Mesendoderm (in vitro differentiated cells): ENCODE measurements at places on chromosomes 2 and 18.
A peak's percentile ranks its signal among the peaks of the same experiment; 100 is the strongest.

DNA sequence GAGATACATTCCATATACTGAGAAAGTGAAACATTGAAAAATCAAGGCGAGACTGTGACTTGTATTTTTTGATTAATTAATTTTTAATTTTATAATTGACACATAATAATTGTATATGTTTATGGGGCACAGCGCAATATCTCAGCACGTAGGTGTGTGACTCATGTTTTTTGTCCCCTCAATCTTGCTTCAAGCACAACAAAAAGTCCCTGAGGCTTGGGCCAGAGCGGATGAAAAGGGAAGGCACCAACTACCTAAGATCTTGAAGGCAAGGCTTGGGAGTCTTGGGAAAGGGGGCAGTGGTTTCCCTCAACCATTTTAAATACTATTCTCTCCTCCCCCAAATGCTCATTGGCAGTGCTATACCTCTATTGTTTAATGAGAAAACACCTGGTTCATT lies 9.9 kb downstream of the SGPP2 start:
- DNase-seq, result no peak

- peak; percentile 98 for DNase-seq
These were observed 766.8 kb upstream of the FAM98A start for GRCh38 chr2:34365932-34366331.

DNA sequence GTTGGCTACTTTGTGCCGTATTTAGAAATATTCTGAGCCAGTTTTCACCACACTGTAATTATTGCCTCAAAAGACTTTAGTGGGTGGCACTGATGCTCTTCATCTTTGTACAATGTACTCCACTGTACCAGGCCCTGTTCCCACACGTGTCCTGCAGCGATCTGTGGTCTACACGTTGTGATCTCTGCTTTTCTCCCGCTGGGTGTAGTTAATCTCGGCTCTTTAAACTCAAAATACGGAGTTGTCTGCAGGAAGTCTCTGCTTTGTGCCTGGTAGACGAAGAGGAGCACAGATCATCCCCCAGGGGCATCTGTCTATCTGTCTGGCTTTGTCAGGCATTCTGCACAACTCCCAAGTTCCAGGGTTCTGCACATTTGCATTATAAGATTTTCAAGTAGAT lies 12.1 kb upstream of the GREB1 start:
- DNase-seq, result no peak

GRCh38 chr18:65235966-65236624 lies 514.7 kb upstream of the CDH7 start:
- DNase-seq, result peak; percentile 30

- DNase-seq, result no peak
These were observed 36.9 kb downstream of the HJURP start for GRCh38 chr2:233817361-233817911.

- no peak for DNase-seq
These were observed 36.4 kb downstream of the MPHOSPH10 start for GRCh38 chr2:71166812-71167211.

- peak; percentile 76 for DNase-seq
These were observed 675 bp downstream of the FZD5 start for GRCh38 chr2:207768866-207769596.

DNA sequence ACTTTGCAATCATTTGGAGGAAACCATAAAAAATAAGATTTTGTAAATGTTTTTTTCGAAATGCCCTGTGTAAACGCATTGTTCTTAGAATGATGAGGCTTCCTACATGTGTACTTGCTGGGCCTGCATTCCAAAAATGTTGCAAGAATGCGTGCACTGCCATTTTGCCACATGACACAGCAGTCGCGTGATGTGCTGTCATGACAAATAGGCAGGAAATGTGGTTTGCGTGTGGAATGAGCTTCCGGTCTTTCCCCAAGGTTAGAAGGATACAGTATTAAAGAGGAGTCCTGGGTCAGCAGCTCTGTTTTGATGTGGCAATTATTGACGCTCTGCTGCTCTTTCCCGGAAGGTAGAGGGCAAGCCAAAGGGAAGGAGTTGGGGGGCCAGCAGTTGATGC lies 18.1 kb upstream of the SERPINB2 start:
- no peak for DNase-seq

- DNase-seq, result peak; percentile 6
These were observed 91.8 kb upstream of the CHST9 start for GRCh38 chr18:27276886-27277285.

DNA sequence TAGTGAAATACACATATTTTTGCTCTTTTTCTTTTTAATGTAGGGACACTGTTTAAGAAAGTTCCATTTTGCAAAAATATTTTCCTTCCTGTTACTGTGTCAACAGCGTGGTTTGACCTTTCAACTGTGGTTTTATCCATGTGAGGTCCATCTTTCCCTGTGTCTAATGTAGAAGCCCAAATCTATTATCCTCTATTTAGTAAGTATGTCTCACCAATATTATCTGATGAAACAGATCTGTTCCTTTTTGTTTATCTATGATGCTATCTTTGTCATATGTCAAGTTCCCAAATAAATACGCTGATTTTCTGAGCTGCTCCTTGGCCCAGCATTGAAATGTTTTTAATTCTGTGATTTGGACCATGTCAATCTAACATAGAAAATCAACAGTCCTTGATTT lies 3.5 kb upstream of the ARHGAP15 start:
- DNase-seq, result no peak

DNA sequence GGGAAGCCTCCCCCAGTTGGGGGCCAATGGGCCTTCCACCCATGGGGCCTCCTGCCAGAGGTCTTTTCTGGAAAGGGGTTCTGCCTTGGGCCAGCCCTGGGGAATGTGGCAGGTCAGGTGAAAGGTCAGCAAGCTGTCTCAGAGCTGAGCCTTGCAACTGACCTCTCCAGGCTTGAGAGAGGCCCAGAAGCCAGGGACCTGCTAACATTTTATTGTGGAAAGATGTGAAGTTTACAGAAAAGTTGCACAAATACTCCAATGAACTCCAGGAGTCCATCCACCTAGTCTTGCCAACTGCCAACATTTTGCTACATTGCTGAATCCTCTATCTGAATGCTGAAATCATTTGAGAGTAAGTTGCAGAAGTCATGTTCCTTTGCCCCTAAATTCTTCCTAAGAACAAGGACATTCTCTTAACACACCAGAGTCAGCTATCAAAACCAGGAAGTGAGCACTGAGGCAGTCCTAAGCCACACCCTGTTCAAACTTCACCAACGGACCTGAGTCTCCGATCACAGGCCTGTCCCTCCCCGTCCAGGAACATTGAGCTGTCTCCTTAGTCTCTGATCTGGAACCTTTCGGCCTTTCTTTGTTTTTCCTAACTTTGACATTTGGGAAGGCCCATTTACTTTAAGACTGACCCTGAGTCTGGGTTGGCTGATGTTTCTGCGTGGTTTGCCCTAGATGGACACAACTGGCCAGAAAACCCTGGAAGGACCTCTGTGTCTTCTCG lies 4.0 kb downstream of the SNORC start:
- DNase-seq, result no peak

- no peak for DNase-seq
These were observed 5.4 kb upstream of the GPBAR1 start for GRCh38 chr2:218255446-218255845.

DNA sequence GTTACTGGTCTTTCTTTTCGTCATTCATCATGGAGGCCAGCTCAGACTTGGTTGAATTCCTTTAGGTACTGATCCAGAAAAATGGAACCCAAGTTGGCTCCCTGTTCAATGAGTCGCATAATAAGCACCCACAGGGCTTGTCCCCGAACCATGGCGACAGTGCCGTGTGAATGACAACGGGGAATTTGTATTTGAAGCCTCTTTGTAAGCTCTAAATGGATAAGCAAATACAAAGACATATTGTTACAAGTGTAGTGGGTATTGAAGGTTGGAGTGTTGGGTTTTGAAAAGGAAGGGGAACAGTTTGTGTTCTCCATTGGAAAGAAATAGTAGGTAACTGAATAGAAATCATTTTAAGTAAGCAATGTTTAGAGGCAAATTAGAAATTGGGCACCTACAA lies 288.9 kb downstream of the SLC4A3 start:
- no peak for DNase-seq

DNA sequence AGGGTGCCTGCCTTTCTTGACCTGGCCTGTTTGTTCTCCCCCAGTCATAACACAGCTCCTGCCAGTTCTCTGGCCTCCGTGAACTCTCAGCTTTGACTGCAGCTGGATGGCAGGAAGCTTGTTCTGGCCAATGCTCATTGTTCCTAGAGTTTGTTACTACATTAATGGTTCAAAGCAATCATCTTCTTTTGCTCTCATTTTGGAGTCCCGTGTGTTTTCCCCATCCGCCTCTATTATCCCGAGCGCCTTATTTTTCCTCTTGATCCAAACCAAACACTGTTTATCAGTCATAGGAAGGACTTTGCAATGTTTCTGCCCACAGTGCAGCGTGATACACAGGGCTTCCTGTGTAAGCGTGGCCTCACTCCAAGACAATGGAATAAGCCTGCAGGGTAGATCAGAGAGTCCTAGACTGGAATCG lies 184.3 kb upstream of the APCDD1 start:
- DNase-seq, result no peak
